ENCODE measurements at places on chromosomes 3 and 15. TPM values are rescaled to one million over a fixed set of nuclear protein-coding genes. Genes with fewer than 3 reads are reported as not detected.
A peak's percentile ranks its signal among the peaks of the same experiment; 100 is the strongest.

DNA sequence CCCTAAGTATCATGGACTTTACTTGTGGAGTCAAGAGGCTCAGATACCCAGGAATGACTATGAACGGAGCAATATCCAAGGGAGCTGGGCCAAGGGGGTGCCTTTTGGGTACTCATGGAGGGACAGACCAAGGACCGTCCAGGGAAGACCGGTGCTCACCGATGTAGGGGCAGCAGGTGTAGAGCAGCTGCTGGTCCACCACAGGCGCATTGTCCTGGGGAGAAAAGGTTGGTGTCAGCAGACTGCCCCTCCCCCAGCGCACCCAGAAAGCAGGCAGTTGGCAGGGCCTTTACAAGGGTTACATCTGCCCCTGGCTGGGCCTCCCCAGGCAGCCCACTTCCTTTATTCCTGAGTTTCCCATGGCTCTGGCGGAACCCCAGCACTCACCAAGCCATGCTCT lies 7.5 kb downstream of the CDAN1 start:
- no peak for DNase-seq

GRCh38 chr3:127299276-127299675 lies 11.4 kb upstream of the PRR20G start:
- peak; percentile 67 for DNase-seq

DNA sequence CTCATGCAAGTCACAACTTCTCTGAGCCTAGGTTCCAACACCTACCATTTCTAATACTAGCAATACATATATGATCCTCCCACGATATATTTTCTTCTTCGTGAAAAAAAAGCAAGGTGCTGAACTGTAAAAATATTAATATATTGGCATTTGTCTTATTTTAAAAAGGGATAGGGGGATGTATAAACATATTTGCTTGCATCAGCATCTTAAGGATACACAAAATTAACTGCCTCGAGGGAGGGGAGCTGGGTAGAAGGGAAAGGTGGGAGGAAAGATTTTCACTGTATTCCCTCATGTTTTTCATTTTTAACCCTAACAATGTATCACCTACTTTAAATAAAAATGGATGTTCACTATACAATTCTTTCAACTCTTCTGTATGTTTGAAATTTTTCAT lies 1.3 kb downstream of the HACD2 start:
- no peak for DNase-seq

- no peak for DNase-seq
These were observed 27.5 kb downstream of the TMEM158 start for GRCh38 chr3:45198264-45199260.

The GOLGA6L1 gene
- not detected for polyA plus RNA-seq

The MUC20 gene
- 2.8 TPM for polyA plus RNA-seq

The TUSC7 gene
- polyA plus RNA-seq: not detected
